ENCODE measurements at places on chromosomes 3 and 15. TPM values are rescaled to one million over a fixed set of nuclear protein-coding genes. Genes with fewer than 3 reads are reported as not detected.

FBN1 gene
- 1,431 TPM for total RNA-seq

MOBP gene
- not detected for total RNA-seq

MYEF2 gene
- 1.7 TPM for total RNA-seq

SEMA5B gene
- total RNA-seq = not detected

GLDN gene
- 90.2 TPM for total RNA-seq

Measured in bronchial smooth muscle cell (primary cell).